ENCODE measurements at places on chromosomes 11 and 22.

DNA sequence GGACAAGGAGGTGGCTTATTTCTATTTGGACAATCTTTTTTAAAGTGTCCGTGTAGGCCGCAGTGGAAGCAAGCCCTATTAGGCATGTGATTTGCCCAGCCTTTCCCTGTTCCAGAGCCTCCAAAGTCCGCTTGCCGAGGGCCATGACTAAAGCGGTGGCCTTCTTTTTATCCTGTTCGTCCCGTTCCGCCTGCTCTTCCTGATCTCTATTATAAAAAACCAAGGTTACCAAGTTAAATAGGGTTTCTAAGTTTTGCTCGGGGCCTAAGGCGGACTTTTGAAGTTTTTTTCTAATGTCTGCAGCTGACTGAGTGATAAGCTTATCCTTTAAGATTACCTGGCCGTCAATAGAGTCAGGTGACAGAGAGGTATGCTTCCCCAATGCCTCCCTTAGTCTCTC lies 21.6 kb upstream of the MUC15 start:
- no peak for DNase-seq

DNA sequence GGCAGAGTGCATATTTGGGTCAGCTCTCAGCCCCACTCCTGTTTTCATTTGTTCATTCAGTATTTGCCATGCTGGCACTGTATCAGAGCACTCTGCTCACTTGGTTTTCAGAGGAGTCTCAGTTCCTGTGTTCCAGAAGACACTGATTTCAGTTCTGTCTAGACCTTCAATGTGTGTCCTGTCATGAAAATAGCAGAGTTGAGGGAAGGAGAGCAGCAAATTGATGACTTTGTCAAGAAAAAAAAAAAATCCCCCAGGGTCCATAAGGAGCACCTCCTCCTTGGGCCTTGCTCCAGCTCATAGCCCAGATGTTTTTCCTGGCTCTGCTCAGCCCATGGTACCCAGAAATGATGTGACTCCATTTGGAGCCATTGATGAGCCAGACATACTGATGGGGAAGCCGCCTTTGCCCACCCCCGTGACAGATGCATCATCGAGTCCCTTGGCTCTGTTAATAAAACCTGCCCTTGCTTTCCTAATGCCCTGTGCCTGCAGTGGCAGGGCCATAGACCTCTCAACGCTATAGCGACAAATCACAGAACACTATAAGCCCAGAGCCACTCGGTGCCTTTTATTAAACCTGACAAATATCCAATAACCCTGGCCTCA lies 107.0 kb downstream of the PKNOX2 start:
- no peak for DNase-seq

DNA sequence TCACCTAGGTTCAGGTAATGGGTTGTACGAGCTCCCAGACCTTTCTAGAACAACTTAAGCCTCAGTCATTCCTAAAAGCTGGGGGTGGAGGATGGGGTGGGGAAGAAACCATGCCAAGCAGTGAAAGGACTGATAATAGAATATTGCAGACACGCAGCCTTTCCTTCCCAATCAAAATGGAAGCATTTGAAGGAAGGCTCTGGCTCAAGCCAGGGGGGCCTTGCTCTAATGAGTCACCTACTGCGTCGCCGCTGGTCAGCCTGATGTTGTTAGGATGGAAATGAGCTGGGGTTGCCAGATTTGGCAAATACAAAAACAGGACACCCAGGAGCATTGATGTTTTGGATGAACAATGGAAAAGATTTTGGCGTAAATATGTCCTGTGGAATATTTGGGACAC lies 6.2 kb downstream of the SYT12 start:
- no peak for DNase-seq

DNA sequence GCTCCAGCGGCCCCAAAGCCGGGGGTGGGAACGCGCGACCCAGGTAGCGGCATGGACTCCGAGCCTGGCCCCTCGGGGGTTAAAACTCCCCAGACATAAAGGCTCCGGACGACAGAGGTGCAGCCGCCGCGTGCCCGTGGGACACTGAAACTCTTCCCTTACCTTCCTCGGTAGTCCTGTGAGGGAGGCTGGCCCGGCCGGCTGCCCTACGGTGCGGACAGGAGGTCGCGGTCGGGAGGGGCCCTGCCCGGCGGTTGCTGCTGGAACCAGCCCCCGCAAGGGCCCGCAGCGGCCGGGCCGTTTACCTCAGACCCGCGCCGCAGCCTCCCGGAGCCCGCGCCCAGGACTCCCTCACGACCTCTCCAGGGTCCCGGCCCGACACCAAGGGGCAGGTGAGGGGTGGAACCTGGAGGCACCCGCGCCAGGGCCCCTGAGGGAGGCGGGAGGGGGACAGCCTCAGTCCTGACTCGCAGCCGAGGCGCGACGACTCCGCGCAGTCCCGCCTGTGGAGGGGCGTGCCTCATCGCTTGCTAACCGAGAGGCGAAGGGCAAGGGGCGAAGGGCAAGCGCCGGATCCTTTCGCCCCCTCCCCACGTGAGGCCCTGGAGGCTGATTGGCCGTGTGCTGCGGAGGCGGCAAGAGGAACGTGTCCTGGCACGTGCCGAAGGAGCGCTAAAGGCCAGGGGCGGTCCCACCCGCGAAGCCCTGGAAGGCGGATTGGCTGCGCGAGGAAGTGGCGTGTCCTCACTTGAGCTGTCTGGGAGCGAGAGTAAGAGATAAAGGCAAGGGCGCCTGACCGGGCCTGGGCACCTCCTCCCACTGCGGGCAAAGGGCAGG lies at the start of gene UPB1:
Gene UPB1, plus strand, starts transcription at position 805 of the 837 bp plus-strand sequence. CDS start 72 bp downstream, outside the sequence.
- DNase-seq, result no peak

DNA sequence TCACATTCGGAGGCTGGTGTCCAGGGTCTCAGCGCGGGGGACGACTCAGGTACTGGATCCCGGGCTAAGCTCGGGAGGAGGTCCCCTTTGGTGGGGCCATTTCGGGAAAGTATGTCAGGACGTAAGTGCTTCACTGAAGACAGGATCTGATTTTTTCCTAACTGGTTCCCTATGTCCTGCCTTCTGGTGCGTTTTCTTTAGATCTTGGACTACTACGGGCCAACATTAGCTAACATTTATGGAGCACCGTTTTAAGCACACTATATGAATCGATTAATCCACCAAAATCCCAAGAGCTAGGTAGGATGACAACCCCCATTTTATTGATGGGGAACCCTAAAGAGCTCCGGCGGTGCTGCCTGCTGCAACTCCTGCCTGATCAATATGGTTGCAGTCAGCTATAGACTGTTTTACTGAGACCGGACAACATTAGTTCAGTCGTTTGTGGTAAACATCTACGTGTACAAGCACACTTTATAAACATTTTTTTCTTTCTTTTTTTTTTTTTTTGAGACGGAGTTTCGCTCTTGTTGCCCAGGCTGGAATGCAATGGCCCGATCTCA lies 17.0 kb upstream of the WDR74 start:
- no peak for DNase-seq
